Activated naive CD8-positive, alpha-beta T cell treated with anti-CD3 and anti-CD28 coated beads, Interleukin-2, amount 10 ng/mL, durations not matched to agents 7 days and 5 days (primary cell): ENCODE measurements at places on chromosomes 1 and 21. TPM values are rescaled to one million over a fixed set of nuclear protein-coding genes. Genes with fewer than 3 reads are reported as not detected.

Gene PPM1J
- total RNA-seq: not detected

- DNase-seq: no peak
These were observed 5.8 kb upstream of the CFAP126 start for GRCh38 chr1:161373442-161373841.

GRCh38 chr21:16570171-16570570 is 840.4 kb downstream of the USP25 start:
- DNase-seq: no peak

DNA sequence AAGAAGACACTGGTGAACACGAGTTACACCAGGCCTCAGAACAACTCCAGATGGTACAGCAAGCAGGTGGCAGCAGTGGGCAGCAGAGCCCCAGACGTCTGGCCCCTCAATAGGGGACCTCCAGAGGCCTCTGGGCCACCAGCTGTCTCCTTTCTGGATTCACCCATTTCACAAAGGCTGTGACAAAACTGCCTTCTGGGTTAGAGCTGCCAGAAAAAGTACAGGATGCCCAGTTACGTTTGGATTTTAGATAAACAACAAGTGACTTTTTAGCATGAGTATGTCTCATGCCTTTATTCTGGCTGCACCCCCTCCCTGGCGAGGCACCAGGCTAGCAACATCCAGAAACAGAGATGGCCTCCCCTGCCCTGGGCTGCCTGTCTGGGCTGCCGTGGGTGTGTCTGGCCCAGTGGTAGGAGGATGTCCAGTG is 30.1 kb downstream of the ITPKB start:
- DNase-seq: no peak

Gene C1orf210
- total RNA-seq: not detected

Gene FCGR3A
- total RNA-seq: 1.9 TPM

Gene CSRP1
- 61.2 TPM for total RNA-seq

Gene ALX3
- total RNA-seq: not detected

- DNase-seq: no peak
These were observed 32.3 kb downstream of the TBX19 start for GRCh38 chr1:168312718-168313604.

GRCh38 chr1:173454966-173455524 is 22.1 kb upstream of the PRDX6 start:
- no peak for DNase-seq

DNA sequence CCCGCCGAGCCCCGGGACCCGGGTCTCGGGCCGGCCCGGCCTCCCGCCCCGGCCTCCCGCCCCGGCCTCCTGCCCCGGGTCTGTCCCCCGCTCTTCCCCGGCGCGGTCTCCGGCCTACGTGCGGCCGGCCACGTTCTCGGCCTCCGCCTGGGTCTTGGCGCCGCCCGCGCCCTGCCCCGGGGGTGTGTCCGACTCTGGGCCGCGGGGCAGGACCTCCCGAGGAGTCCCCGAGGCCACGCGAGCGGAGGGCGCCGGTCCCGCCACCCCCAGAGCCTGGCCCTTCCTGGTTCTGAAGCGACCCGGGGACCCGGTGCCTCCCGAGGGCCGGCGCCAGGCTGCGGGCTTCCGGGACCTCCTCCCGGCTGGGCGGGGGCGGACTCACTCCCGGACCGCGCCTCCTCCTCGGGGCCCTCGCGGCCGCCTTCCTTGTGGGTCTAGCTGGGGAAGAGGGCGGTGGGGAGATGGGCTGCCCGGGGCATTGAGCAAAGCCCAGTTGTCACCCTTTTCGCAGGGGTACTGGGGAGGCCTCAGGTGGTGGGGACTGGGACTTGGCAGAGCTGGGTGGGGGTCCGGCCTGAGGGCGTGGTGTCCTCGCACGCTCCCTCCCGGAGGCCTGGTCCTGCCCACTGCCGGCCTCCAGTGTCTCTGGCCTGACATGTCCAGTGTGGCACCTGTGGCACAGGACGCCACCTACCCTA is 558 bp downstream of the PFKL start:
- DNase-seq: peak; percentile 80

DNA sequence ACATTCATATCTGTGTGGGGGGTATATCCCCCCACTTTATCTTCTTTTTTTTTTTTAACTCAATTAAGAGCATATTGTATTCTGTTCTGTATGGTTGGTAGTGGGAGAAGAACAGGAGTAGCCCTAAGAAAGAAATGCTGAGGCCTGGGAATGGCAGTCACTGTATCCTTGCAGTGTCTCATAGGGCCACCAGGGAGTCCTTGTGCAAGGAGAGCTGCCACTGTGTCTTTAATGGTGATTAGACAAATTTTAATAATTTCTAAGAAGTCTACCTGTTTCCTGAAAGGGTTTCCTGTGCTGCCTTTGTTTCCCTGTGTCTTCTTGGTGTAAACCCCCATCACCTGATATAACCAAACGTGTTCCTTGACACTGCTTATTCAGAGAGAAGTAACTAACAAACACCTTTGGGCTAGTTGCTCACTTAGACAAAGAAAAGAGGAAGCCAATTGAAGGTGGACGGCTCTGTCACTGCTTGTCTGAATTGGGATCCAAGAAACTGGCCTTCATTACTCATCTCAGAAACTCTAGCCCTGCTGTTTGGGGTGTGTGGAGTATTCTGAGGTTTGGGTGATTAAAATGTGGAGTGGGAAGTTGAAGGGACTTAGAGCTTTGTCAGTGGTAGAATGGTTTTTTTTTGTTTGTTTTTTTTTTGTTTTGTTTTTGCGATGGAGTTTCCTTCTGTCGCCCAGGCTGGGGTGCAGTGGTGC is 15.2 kb downstream of the GIPC2 start:
- DNase-seq: no peak

DNA sequence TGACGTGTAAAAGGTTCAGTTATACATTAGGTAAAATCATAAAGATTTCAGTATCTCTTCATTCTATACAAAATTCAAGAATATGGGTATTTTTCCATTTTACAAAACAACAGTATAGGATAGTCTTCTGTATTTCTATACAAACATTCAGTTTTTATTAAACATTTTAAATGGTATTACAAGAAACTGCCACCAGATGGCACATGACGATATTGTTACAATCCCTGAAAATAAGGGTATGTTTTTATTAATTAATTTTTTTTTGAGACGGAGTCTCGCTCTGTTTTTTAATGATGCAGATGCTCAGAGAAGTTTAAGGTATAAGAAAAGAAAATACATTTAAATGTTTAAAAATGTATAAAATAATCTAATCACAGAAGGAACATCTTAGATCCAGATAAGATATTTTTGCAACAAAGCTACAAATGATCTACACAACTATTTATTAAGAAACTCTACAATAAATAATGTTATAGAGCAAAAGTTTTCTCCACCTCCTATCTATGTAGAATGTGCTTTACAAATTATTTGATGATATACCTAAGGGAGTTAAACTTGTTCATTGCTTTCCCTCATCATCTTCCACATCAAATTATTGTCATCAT is 23.5 kb upstream of the RSBN1 start:
- DNase-seq: no peak
